ENCODE measurements at places on chromosomes 5 and 9. TPM values are rescaled to one million over a fixed set of nuclear protein-coding genes. Genes with fewer than 3 reads are reported as not detected.

RASGEF1C gene
- 1.1 TPM for total RNA-seq

PCDHA13 gene
- 6.7 TPM for total RNA-seq

POLK gene
- 33.5 TPM for total RNA-seq

AMBP gene
- total RNA-seq: 1,366 TPM

ACOT12 gene
- 0.75 TPM for total RNA-seq

TMEM215 gene
- not detected for total RNA-seq

PKD2L2 gene
- not detected for total RNA-seq

MEGF10 gene
- 0.63 TPM for total RNA-seq

EPB41L4A gene
- total RNA-seq: 61.9 TPM

DOK3 gene
- 12.8 TPM for total RNA-seq

PCDHGA10 gene
- 6.2 TPM for total RNA-seq

Data from mucosa of gallbladder (tissue), 1 donor.